ENCODE measurements at places on chromosomes 6 and 20.

GRCh38 chr6:116556065-116556464 is 2.5 kb downstream of the CALHM4 start:
- DNase-seq = no peak

DNA sequence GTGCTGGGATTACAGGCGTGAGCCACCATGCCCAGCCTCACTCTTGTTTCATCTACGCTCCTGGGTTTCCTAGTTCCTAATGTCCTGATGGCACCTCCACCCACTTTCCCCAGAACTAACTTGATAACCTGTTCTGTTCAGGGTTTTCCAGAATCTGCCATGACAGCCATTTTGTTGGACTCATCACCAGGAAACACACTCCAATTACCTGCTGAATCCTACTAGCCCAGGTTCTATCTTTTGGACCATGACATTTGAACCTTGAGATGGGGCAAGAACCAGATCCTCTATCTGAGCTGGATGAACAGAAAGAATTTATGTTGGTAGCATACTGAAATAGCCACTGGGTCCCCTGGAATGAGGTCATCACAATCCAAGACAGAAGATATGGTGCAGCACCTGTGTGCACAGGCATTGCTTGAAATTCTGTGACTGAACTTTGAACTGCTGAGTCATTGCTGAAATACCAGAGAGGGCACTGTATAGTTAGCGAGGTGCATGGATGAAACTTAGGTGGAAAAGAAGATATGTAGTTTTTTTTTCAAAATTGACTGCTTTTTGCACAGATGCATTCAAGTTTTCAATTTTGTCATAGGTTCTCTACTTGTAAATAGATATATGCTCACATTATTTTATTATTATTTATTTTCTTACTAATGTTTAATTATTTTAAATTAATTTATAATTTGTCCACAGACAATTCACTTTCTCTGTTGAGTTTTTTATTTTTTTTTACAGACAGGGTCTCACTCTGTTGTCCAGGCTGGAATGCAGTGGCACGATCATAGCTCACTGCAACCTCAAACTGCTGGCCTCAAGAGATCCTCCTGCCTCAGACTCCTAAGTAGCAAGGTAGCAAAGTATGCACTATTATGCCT is 42.8 kb upstream of the TASP1 start:
- no peak for DNase-seq

GRCh38 chr20:24670981-24671380 is 201.6 kb downstream of the SYNDIG1 start:
- DNase-seq = no peak

DNA sequence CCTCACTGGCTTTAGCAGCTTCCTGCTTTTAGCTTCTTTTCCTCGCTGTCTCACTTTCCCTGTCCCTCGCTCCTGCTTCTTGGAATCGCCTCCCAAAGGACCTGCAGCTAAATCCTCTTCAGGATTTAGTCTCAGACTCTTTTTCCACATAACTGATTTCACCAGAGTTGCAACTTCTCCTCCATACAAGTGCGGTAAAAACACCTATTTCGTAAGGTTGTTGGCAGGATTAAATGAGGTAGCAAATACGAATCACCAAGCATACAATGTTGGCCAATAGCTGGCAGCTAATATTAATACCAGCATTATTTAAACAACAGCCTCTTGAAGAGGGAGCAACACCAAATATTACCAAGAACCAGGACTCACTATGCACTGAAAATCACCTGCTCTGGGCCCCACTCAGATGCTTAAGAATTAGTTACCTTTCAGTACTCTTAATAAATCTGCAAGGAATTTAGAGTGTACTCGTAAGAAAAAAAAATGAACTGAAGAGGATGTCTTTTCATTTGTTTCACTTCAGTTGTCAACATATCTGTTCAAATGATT is 123.0 kb downstream of the DTNBP1 start:
- no peak for DNase-seq

- DNase-seq = no peak
Observed at GRCh38 chr20:38302786-38303185, 1.2 kb upstream of the BPI start.

DNA sequence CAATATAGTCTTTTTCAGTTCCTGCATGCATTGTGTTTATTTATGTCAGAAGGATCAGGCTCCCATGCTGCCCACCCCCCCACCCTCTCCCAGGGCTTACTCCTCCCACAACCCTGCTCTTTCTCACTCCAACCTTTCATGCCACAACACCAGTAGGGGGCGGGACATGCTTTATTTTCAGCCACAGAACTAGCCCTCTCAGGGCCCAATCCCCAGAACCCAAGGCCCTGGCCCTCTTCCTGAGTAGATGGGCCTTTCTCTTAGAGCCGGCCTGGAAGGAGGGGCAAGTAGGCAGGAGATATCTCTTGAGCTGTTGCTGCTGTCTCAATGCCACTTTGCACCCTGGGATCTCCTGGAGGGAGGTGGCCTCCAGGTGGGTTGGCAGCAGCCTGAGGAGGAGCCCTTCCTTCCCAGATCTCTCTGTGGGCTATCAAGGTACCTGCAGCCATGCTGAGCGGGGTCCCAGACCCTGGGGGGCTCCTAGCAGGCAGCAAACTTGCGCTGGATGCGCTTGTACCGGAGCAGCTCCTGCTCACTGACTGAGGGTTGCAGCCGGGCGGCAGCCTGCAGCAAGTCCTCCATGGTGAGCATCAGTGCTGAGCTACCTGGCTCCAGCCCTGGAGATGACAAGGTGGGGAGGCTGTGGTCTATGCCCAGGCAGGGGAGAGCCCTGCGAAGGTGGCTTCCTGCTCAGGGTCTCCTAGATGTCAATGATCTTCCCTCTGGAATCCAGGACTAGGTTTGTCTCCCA is 3.5 kb downstream of the GNMT start:
- DNase-seq = peak; percentile 72

DNA sequence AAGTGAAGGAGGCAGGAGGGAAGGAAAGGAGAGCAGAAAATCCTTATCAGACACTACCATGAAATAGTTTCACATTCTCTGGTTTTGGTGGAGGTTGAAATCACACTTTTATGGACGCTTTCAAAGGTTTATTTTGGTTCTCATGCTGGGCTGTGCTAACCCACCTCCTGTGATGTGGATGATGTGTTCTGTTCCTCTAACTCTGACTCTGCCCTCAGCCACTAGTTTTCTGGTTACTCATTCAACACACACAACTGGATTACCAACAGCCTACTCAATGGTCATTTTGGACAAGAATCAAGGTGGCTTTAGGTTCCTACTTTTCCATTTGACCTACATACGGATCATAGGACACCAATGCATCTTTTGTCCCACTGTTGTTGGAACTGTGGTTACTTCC is 522.1 kb upstream of the BTBD3 start:
- no peak for DNase-seq

DNA sequence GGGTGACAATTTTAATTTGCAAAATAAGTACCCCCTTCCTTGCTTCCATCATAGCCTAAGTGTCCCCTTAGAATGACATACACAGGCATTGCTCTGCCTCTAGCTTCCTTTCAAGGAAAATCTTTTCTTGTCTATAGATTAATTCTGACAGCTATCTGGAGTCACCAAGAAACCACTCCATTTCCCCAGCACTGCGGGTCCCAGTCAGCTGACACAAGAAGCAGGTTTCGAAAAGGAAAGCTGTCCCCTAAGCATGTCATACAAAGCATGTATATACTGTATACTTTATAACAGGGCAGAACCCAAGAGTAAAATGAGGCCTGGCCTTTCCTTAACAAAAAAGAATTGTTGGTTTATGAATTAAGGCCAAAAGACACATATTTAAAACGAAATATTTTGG is 273.5 kb downstream of the BTBD9 start:
- no peak for DNase-seq

DNA sequence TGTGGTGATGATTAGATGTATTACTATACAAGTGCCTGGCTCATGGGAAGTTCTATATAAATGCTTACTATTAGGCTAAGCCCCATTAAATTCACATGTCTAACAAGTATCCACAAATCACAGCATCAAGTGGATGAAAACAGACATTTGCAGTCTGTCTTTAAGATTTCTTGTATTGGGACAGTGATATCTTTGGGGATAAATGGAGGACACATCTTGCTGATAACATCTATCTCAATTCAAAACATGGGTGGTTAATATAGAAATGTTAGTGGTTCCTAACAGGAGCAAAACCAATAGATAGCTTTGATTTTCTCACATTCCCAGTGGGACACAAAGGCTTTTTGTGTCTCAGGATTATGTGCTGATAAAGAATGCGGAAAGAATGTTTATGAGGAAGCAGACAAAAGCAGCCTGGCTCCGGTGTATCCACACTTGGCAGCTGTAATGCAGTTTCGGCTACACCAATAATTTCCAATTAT is 29.3 kb downstream of the PTPRK start:
- no peak for DNase-seq

DNA sequence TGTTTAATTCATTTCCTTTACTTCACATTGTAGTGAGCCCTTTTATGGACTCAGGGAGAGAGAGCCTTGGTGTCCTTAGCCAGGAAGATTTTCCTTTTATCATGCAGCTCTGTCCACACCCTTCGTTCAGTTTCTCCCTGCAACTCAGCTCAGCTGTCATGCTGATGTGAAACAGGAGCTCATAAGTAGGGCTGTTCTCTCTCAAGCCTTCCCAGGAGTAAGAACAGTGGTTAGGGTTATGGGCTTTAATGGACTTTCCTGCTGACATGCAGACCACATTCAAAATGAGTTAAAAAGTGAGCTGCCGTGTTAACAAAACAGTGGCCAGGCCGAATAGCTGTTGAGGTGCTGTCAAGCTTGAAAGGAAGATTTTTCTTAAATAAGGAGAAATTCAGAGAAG is 104.1 kb downstream of the BCKDHB start:
- no peak for DNase-seq

GRCh38 chr6:106005013-106005412 is 81.1 kb upstream of the PRDM1 start:
- DNase-seq = no peak

DNA sequence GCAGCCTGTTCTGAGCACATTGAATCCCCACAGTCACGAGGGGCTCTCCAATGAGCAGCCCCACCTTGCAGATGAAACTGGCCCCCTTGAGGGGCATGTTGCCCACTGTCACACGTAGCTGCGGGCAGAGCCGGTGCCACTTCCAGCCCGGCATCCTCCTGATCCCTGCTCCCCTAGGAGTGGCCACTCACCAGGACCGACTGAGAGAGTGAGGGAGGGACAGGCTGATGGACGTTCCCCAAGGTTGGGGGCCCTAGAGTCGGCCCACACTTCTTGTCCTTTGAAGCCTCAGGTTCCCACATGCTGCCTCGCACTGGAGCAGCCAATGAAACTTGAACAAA is 10.5 kb downstream of the ENTPD6 start:
- DNase-seq = no peak

DNA sequence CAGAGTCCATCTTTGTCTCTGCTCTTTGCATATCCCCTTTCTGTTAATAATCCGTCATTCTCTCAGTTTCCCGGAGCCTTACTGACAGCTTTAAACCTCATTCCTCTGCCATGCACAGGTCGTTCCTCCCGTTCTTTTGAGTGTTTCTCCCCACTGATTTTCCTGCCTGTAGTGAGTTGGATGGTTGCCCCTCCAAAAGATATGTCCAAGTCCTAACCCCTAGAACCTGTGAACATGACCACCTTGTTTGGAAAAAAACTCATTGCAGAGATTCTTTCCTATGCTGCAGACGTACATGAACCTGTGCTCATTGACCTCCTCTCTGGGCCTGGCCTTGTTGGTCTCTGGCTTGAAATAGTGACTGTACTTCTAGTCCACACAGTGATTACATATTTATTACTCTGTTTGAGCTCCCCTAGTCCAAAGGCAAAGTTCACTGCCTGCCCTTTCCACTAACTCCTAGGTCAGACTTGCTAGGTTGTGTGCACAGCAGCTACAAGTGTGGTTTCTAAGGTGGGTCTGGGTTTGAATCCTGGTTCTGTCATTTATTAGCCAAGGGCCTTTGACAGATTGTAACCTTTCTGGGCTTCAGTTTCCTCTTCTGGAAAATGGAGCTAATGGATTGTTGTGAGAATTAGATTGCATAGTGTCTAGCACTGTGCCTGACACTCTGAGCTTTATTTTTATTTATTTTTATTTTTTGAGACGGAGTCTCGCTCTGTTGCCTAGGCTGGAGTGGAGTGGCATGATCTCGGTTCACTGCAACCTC is 29.3 kb downstream of the PPARD start:
- DNase-seq = no peak

GRCh38 chr20:44221368-44221954 is 10.9 kb upstream of the OSER1 start:
- no peak for DNase-seq

DNA sequence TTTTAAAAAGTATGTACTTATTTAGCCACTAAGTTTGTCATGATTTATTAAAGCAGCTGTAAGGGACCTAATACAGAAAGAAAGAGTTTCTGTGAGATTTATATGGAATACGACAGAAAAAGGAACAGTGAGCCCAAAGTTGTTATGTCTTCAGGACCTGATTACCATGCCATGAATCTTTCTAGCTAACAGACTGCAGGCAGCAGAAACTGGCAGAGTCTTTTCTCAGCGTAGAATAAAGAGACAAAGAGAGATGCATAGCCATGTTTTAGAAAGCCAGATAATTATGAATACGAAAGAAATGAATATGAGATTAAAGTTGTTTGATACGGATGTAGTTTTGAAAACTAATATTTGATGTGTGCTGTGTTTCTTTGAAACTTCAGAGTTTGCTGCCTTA is 624.1 kb upstream of the ADGRB3 start:
- no peak for DNase-seq

DNA sequence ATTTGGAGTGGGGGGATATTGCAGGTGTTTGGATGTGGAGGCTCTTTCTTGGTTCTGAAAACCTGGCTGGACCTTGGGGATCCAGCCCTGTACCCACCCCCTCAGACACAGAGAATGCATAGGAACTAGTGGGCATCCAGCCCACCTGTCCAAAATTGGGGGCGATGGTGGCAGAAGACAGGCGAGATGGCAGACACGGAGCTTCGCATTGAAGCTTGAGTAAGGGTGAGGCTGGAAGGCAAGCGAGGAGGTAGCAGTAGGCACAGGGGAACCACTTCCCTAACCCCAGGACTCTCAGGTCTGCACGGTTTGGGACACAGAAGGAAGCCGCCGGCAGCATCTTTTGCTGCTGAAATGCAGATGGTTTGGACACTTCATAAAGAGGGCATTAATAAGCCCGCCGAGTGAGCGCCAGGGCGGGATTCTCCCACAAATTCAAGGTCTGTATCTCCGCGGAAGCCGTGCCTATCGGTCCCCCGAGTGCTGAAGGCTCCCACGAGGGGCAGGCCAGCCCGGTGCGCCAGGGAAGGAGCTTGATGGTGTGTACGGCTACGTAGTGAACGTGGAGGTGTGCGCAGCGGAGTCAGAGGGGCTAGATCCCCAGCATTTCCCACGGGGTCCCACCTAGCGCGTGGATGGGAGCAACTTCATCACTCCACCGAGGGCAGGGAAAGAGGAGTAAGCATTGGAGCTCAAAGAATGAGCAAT is 1.6 kb upstream of the FOXA2 start:
- no peak for DNase-seq

DNA sequence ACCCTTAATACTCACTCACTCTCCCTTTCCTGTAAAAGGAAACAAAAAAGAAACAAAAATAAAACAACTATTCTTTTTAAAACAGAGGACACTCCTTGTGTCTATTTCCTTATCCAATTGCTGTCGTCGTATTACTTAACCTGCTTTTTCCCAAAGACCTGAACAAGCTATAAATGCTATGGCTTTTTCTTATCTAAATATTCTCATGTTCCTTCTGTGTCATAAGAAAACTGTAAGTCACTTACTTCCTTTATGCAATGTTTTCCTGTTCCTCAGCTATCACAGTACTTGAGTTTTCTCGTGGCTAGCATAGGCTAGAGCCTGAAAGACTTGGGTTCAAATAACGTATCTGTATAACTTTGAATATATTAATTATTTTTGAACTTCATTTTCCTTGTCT is 99.2 kb downstream of the IRAK1BP1 start:
- no peak for DNase-seq

GRCh38 chr6:73739096-73739495 is 43.1 kb downstream of the CD109 start:
- no peak for DNase-seq
